Hematopoietic multipotent progenitor cell treated with erythropoietin and hydrocortisone succinate and interleukin-3 and kit ligand, for 15 days (in vitro differentiated cells): ENCODE measurements at places on chromosomes 6 and 20.

- DNase-seq = no peak
Measured at GRCh38 chr6:100184473-100184872, 190.4 kb upstream of the MCHR2 start.

DNA sequence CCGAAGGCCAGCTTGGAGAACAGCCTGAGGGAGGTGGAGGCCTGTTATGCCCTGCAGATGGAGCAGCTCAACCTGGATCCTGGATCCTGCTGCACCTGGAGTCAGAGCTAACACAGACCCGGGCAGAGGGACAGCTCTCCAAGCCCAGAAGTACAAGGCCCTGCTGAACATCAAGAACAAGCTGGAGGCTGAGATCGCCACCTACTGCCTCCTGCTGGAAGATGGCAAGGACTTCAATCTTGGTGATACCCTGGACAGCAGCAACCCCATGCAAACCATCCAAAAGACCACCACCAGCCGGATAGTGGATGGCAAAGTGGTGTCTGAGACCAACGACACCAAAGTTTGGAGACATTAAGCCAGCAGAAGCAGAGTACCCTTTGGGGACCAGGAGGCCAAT lies 223.5 kb upstream of the ID4 start:
- no peak for DNase-seq

DNA sequence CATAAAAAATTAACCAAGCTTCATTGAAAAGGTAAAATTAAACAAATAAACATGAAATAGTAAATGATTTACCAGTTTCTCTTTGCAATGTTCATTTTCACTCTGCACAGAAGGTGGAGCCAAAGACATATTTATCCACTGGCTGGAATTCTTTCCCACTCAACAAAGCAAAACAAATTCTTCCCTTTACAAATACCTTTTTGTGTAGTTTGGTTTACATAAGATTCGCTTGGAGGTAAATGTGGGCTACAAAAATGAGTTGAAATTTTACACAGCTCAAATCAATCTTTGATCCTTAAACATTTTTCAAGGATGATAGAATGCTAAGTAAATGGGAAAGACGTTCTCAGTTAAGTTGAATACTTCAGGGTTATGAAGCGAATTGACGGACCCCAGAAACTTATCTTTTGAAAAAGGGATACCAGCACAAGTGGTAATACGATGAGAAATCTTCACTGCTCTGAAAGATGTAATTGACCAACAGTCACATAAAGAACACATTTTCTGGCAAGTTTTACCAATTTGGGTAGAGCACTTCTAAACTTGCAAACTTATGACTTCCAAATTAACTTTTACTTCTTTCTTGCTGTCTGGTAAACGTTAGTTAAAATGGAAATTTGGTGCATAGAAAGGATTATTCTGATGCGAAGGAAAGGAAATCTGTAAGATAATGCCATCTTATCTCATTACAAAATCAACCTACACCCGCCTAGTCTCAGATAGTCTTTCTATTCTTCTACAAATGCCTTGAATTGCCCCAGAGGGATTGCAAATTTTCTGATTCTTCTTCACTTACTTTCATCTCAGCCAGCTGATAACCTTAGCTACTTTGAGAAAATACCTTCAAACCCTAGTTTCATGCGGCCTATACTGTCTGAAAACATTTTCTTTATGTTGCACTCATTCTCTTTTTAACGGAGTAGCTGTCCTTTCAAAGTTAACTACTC lies 4.7 kb upstream of the GJA1 start:
- DNase-seq = no peak

- peak; percentile 34 for DNase-seq
Measured at GRCh38 chr6:119966484-119966883, 616.9 kb upstream of the MAN1A1 start.
